A549 treated with CpdA at 1 μM for 4 hours (cell line): ENCODE measurements at places on chromosomes 6 and 20. TPM values are rescaled to one million over a fixed set of nuclear protein-coding genes. Genes with fewer than 3 reads are reported as not detected.

Gene LY6G6F
- not detected in 5 replicates for total RNA-seq

Gene ARMH2
- not detected in 5 replicates for total RNA-seq

Gene ZSWIM1
- total RNA-seq, result 5.4 to 7.1 TPM (median 6.5 TPM) in 5 replicates

Gene SLC39A7
- total RNA-seq, result 115 to 124 TPM (median 121 TPM) in 5 replicates

Gene APCDD1L
- 0.06 to 0.09 TPM (median 0.07 TPM) in 5 replicates for total RNA-seq

Gene PTGIS
- total RNA-seq, result 0.02 TPM in 2 of 5 replicates, not detected in the others

Gene FAM217A
- total RNA-seq, result not detected in 5 replicates

Gene MUCL3
- 0.01 to 0.04 TPM (median 0.02 TPM) in 3 of 5 replicates, not detected in the others for total RNA-seq

Gene SEL1L2
- total RNA-seq, result not detected in 5 replicates

Gene OR12D3
- total RNA-seq, result not detected in 5 replicates

Gene KIAA1755
- total RNA-seq, result 0.07 to 0.28 TPM (median 0.19 TPM) in 5 replicates

Gene COL19A1
- not detected in 5 replicates for total RNA-seq

Gene SPACA1
- total RNA-seq, result not detected in 5 replicates

Gene GJA1
- 69.0 to 91.5 TPM (median 83.9 TPM) in 5 replicates for total RNA-seq

Gene PRR18
- total RNA-seq, result 0.11 to 0.25 TPM (median 0.17 TPM) in 5 replicates

Gene IL20RA
- 0.03 to 0.09 TPM in 2 of 5 replicates, not detected in the others for total RNA-seq

Gene KIF3B
- total RNA-seq, result 23.0 to 27.7 TPM (median 25.7 TPM) in 5 replicates
